ENCODE measurements at places on chromosomes 2 and 18. TPM values are rescaled to one million over a fixed set of nuclear protein-coding genes. Genes with fewer than 3 reads are reported as not detected.

Gene GPR55
- 0.69 TPM for total RNA-seq

Gene ARHGAP15
- total RNA-seq = 23.1 TPM

Gene NYAP2
- 0.66 TPM for total RNA-seq

Gene CFAP221
- total RNA-seq = 58.7 TPM
